Fibroblast of skin of back (primary cell): ENCODE measurements at places on chromosomes 4 and X.
A peak's percentile ranks its signal among the peaks of the same experiment; 100 is the strongest.

- DNase-seq = peak; percentile 65
These were observed 9.4 kb downstream of the TASL start for GRCh38 chrX:30568136-30568535.

DNA sequence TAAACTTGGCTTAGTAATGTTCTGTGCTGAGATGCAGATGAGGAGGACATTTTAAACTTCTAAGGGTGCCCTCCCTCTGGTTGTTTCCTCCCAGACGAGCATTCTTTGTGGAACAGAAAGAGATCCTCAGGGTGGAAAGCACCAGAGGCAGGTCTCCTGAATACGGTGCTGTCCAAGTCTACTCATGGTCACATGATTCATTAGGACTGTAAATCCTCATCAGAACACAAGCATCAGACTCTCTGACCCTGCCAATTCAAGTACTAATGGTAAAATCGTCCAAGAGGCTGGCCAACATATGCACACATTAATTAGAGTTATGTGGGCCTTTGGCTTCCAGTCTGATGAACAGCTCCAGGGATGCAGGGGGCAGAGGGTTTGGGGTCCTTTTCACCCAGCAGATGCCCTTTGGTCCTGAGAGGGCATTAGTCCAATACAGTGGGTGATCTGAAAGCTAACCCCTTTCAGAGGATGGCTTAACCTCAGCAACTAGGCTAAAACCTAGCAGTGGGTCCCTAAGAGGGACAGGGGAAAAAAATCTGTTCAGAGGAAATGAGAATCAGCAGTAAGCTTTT lies 18.2 kb downstream of the HAND2 start:
- no peak for DNase-seq

GRCh38 chr4:7852568-7853185 lies 87.0 kb downstream of the AFAP1 start:
- DNase-seq = no peak

- DNase-seq = no peak
These were observed 44.3 kb downstream of the EFHC2 start for GRCh38 chrX:44299177-44299576.

DNA sequence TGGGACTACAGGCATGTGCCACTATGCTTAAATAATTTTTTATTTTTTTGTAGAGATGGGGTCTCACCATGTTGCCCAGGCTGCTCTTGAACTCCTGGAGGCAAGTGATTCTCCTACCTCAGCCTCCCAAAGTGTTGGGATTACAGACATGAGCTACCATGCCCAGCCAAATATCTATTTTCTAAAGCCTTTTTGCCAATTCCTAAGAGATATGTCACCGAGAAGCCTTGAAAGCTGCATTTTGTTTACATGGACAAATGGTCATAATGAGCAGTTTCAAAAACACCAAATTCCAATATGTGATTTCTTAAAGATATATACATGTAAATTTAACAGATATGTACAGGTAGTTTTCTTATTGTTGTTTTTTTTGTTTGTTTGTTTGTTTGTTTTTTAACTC lies 33.0 kb upstream of the PGRMC2 start:
- DNase-seq = peak; percentile 32

DNA sequence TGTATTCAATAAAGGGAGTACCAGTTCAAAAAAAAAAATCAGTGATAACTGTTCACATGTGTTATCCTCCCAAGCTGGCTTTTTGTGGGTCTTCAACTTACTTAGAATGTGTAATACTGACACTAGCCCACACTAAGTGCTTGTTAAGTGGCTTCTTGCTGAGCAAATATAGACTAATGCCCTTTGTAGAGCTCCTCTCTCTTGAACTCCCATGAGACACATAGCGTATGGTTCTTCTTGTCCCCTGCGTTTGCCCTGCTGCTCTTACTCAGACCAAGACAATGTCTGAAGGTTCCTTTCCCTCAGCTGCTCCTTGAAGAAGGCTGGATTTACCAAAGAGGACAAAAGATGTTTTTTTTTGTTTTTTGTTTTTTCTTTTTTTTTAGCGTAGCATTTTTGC lies 110.9 kb downstream of the FRAS1 start:
- DNase-seq = peak; percentile 5
